Stimulated activated CD4-positive, alpha-beta T cell treated with anti-CD3 and anti-CD28 coated beads, TNF-alpha, amount 100 ng/mL, for 1 hour (primary cell): ENCODE measurements at places on chromosomes 3 and 15.
A peak's percentile ranks its signal among the peaks of the same experiment; 100 is the strongest.

GRCh38 chr3:112751564-112752512 is 94.8 kb downstream of the CD200R1L start:
- DNase-seq = no peak

- no peak for DNase-seq
Measured at GRCh38 chr3:100518983-100519382, 26.6 kb downstream of the TMEM45A start.

DNA sequence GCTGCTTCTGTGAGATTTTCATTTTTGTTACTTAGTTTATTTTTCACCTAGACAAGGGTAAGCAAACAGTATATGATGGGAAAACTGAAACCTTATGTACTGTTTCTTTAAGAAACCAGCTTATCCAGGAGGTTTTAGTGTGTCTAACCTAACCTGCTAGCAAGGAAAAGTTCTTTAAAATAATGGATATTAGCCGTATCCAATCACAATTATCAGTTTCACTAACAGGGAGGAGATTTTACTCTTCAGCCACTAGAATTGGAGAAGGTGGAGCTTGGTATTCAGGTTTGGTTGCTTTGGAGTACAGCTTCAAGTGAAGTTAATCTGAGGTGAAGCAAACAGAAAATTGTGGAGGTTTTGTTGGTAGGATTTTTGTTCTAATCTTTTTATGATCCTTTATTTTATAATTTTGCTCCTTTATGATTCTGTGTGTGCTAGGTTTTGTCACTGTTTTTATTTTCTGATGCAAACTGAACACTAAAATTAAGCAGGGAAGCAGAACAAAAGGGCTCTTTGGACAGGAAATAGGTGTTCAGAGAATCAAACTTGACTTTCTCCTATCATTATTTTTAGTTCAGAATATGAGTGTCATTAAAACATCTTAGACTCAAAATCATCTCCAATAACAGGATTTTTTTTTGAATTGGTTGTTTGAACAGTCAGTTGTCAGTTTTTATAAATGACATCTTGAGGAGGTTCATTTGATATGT is 13.0 kb downstream of the ZFAND6 start:
- DNase-seq = no peak

DNA sequence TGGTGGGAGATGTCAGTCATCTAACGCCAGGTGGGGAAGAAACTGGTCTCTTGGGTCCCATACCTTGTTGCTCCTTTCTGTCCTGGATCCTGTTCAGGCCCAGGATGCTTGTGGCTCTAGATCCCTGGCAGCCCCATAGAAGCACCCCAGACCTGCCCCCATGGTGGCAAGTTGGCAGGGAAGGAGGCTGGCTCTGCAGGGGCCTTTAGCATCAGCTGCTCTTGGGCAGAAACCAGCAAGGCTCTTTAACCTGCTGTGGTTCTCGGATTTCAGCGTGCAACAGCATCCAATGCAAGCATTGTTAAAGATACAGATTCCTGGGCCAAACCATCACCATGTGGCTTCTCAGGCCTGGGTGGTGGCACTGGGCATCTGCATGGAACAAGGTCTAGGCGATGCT is 75.8 kb downstream of the SNRK start:
- no peak for DNase-seq

DNA sequence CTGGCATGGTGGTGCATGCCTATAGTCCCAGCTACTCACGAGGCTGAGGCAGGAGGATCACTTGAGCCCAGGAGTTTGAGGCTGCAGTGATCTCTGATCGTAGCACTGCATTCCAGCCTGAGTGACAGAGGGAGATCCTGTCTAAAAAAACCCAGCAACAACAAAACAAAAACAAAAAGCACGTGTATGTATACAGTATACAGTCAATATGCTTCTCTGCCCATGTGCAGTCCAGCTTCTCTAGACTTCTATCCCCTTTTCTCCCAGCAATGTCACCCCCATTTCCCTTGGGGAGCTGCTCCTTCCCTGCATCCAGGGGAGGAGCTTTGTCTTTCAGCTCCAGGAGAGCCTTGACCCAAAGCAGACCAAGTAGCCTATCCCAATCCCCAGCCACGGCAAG is 20.0 kb upstream of the GRIP2 start:
- no peak for DNase-seq

- DNase-seq = no peak
Measured at GRCh38 chr3:48852151-48852550, 4.5 kb upstream of the PRKAR2A start.

DNA sequence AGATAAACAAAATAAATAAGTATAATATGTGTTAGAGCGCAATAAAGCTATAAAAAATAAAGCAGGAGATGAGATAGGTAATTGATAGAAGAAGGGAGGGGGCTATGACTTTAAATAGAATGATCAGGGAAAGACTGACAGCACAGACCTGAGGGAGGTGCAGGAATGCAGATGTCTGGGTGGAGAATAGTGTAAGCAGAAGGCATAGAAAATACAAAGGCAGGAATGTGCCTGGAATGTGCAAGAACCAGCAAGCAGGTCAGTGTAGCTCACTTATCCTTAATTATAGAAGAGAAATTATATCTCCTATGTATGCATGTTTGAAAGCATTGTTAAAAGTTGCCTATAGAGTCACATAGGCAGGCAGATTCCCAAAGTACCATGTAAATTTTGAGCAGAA is 239.4 kb upstream of the SOX14 start:
- no peak for DNase-seq

- no peak for DNase-seq
Measured at GRCh38 chr3:126399351-126399735, 4.6 kb downstream of the CFAP100 start.

DNA sequence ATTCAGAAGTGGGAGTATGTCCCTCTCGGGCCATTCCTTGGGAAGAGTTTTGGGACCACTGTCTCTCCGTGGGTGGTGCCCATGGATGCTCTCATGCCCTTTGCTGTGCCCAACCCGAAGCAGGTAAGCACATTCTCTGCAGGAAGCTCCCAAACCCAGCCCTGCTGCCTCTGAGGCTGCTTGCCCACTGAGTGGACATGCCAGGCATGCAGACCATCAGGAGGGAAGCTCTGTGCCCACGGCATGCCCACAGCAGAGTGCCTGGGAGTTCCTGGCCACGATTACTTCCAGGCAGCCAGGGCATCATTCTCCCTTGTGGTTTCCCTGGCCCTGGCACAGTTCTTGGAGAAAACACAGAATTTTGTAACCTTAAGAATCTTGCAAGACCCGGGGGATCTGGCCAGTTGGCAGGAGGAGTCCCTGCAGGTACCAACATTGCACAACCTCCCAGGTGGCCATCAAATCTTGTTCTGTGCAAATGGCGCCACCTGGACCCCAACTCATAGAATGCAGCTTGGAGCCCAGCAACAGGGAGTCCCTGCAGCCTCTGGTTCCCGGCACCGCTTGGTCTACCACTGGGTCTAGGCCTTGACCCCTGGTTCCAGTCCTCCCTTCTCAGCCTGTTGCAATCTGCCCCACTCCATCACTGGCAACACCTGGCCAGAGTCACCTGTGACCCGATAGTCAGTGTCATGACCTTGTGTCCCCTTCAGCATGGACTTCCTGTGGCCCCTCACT is 20.4 kb downstream of the FAH start:
- peak; percentile 63 for DNase-seq

GRCh38 chr3:85678713-85679112 is 719.9 kb downstream of the CADM2 start:
- DNase-seq = no peak

DNA sequence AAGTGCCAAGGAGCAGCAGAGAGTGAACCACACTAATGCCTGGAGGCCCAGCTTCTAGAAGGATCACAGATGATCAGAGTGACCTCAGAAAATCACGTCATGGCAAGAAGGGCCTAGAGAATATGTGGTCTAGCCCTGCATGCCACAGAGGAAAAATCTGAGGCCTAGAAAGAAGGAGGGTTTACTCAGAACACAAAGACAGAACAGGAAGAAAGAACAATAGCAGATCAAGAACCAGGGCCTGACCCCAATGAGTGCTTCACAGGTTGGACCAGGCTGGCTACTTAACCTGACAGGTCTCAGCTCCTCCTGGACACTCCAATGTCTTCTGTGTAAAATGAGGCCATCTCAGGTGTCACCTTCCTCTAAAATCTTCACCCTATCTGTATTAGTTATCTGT is 14.2 kb downstream of the RAB6B start:
- no peak for DNase-seq

DNA sequence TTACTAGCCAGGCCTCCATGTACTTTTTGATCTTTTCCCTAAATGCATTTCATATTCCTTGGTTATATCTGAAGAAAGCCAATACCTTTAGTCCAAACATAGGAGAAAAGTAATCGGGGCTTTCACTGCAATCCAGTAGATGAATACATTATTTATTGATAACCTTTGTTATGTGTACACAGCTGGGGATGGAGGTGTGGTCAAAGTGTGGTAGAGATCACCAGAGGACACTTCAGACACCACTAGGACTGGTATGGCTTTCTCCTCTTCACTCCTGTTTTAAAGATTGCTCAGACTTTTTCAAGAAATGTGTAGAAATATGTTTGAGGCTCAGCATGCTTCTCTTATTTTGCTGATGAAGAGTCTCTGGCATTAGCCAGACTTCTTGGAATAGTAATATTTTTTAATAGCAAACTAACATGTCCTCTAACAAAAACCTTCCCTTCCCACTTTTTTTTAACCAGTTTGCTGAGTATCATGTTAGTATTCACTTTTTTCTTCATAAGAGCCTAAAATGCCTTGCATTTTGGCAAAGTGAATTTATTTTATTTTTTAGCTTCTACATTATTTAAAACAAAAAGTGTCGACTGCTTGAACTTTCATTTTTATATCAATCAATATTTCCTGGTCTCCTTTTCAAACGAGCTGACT is 65.6 kb upstream of the MBNL1 start:
- DNase-seq = no peak

DNA sequence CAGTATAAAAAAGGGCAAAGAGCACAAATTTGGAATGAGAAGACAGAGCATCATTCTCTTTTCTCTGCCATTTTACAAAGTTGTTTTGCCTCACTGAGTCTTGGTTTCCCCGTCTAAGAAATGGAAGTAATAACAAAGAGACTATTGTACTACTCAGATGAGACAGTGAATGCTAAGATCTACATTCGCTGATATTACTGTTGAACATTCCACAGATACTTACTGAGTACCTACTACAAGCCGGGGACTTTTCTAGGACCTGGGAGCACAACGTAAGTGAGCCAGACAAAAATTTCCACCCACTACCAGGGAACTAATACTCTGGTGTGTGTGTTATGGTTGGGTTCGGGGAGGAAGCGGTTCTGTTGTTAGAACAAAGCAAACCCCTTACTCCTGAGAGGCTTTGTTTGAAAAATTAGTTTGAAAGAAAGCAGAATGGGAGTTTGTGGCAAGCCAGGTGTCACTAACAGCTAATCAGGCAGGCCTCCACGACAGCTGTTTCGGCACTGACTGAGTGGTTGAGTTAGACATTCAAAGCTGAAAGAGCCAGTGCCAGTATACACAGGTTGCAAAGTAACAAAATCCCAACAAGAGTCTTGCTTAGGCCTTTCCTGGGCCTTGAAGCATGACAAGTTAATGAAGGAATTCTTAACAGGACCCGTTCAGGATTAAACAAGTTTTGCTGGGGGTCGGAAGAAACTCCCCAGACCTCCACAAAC is 458.3 kb downstream of the EDEM1 start:
- no peak for DNase-seq

- no peak for DNase-seq
Measured at GRCh38 chr15:96180087-96180748, 150.3 kb upstream of the NR2F2 start.

GRCh38 chr15:101151288-101151687 is 100.6 kb downstream of the CHSY1 start:
- DNase-seq = no peak

DNA sequence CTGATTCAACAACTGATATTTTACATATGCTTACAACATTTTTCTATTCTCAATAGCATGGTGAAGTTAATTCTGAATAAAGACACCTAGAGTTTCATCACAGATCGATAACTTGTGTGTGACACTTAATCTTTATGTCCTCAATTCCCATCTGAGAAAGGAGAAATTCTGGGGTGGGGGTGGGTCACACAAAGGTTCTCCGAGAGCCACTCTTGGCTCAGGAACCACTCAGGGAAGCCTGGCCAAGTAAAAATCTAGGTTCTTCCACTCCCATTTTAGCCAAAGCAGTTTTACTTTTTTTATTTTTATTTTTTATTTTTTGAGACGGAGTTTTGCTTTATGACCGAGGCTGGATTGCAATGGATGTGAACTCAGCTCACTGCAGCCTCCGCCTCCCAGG is 111.0 kb upstream of the TBL1XR1 start:
- no peak for DNase-seq

DNA sequence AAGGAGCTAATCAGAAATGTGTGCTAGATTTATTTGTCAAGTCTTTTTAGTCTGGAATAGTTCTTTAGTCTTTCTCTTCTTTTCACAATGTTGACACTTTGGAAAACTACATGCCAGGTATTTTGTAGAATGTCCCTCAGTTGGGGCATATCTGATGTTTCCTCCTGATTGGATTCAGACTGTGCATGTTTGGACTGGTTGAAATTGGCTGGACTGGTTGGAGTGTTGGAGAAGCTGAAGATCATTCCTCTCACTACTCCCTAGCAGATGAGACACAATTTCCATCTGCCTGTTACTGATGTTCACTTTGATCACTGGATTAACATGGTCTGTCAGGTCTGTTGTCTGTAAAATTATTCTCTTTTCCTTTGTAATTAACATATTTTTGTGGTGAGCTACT is 3.7 kb downstream of the NME9 start:
- no peak for DNase-seq

DNA sequence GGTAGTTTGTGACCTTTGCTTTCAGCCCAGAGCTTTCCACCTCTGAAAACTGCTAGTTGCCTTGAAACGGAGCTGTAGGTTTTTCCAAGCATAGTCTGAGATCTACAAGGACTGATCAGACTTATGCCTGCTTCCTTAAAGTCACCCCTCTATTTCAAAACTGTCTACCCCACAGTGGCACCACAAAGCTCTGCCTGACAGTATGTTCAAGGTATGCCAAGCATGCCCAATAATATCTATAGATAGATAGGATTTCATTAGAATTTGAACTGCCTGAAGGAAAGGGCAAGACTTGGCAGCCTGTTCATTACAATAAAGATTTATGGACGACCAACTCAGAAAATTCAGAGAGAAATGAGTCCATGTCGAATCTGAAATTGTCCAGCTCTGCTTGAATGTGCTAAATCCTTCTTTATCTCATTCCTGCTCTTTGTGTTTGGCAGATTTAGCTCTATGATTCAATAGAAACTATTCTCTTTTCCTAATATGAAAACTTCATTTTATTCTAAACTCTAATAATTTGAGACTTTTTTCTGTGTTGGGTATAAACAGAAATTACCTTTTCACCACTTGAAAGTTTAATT is 227.6 kb upstream of the TBC1D5 start:
- DNase-seq = no peak

GRCh38 chr3:152644478-152644877 is 190.5 kb upstream of the P2RY1 start:
- DNase-seq = no peak

- DNase-seq = no peak
Measured at GRCh38 chr15:85828874-85829273, 34.1 kb upstream of the KLHL25 start.

- no peak for DNase-seq
Measured at GRCh38 chr3:125643172-125643571, 47.9 kb upstream of the OSBPL11 start.

- DNase-seq = no peak
Measured at GRCh38 chr3:138940446-138940845, 6.5 kb downstream of the FOXL2 start.

GRCh38 chr15:66100761-66101160 is 152.8 kb downstream of the MEGF11 start:
- no peak for DNase-seq
